SJSA1 (cell line): ENCODE measurements at places on chromosomes 11 and 22. TPM values are rescaled to one million over a fixed set of nuclear protein-coding genes. Genes with fewer than 3 reads are reported as not detected.
A peak's percentile ranks its signal among the peaks of the same experiment; 100 is the strongest.

- DNase-seq = no peak
Measured at GRCh38 chr11:35906681-35907080, 37.2 kb upstream of the LDLRAD3 start.

GRCh38 chr22:22865311-22866072 is 22.1 kb upstream of the IGLL5 start:
- DNase-seq = no peak

DNA sequence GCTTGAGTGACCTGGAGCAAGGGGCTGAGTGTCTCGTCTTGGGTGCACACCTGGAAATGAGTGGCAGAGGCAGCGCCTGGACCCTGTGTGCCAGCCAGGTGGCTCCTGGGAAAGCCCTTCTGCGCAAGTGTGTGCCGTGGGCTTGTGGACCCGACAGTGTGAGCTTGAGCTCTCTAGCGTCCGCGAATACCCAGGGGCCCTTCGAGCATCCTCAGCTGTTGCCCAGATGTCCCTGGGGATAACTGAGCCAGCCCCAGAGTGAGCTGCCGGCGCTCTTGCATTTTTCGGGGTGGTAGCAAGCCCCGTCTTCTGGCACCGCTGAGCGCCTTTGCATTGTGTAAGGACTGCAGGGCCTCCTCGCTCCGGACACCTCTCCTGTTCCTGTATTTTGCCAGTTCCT is 399.2 kb downstream of the TBC1D22A start:
- DNase-seq = peak; percentile 32

DNA sequence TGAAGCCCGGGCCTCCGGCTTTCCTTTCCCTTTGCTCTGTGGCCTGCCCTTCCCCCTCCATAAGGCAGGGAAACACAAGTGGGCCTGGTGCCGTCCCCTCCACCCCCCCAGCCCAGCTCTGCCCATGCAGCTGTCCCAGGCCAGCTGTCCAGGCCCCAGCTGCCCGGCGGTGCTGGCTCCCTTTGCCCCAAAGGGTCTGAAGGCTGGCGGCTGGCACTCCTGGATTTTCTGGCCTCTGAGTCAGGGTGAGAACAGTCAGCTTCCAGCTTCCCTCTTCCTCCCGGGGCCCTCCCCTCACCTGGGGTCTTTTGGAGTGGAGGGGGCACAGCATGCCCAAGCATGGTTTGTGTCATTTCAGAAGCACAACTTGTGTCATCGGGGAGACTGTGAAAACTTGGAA is 27.8 kb downstream of the CD82 start:
- no peak for DNase-seq

GRCh38 chr11:8671193-8671612 is 11.3 kb downstream of the TRIM66 start:
- peak; percentile 59 for DNase-seq

DNA sequence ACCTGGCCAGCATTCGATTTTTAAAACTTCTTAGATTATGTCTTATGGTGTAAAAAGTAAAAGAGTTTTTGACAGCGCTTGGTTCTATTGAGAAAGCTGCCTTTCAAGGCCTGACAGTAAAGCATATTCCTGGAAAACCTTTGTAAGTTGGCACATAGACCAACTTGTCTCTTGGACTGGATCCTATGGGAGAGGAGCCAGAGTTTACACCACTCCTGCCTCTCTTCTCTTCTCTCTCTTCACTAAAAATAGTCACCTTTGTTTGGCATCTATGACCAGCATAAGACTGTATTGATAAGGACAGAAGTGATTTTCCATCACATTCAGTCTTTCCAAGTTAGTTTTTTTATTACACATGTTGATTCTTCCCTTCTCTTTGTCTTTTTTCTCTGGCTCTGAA is 33.7 kb downstream of the CSRP3 start:
- DNase-seq = no peak

DNA sequence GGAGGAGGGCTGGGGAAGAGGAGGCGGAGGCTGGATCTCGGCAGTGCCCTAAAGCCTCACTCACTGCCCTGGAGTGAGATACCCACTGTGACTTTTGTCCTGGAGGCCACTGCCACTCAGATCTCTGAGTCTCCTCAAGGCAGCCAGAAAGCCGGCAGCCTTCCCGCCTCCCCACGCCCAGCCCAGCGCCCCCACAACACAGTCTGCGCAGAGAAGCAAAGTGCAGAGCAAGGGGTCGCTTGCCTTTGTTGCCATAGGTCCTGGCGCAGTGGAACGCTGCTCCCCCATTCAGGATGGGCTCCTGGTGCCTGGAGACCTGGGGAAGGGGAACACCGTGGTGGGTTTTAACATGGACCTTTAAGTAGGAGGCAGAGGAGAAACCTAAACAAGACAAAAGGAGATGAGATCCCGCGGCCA is 17.6 kb downstream of the PATZ1 start:
- DNase-seq = no peak

DNA sequence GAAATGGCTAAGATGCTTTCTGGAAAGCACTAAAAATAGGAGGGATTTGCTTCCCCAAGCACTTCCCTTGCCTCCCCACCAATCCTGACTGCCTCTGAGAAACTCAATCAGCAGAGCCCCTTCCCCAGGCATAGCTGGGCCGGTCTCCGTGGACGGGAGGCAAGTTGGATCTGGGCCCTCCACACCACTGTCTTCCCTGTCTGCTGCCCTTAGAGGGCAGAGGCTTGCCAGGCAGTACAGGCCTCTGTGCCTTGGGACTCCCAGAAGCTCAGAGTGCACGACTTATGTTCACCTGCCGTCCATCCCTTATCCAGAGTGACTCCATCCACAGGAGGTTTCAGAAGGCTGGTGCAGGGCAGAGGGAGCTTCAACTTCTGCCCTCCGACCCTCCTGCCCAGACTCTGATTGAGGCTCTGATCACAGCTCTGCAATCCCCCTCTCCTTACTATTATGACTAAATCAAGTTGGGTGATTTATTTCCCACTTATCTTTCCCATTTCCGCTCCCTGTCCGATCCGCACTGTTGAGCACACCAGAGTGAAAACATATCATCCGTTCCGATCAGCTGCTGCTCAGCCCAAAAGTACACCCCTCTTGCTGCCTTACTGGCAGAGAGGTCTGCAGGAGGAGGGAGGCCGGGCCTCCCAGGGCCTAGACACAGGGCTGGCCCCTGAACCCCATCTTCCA is 71.8 kb downstream of the DSCAML1 start:
- DNase-seq = no peak

The UBQLNL gene
- total RNA-seq = 0.05 TPM in 1 of 2 replicates, not detected in the other

The TRPM5 gene
- total RNA-seq = not detected in 2 replicates

The TCN2 gene
- 4.5 and 5.8 TPM in 2 replicates for total RNA-seq

The LARGE2 gene
- not detected in 2 replicates for total RNA-seq
